ENCODE measurements at places on chromosomes 13 and 19. TPM values are rescaled to one million over a fixed set of nuclear protein-coding genes. Genes with fewer than 3 reads are reported as not detected.

- no peaks in the 10 kb centered on the region for H3K36me3 ChIP-seq
- H3K4me1 ChIP-seq, result peaks cover 6% of the 10 kb centered on the region
- DNase-seq, result peak; percentile 33
- no peak overlapping the region for H3K4me3 ChIP-seq
Observed at GRCh38 chr19:1767464-1767933, 14.2 kb downstream of the ONECUT3 start.

The ATP1A3 gene
- not detected for total RNA-seq

DNA sequence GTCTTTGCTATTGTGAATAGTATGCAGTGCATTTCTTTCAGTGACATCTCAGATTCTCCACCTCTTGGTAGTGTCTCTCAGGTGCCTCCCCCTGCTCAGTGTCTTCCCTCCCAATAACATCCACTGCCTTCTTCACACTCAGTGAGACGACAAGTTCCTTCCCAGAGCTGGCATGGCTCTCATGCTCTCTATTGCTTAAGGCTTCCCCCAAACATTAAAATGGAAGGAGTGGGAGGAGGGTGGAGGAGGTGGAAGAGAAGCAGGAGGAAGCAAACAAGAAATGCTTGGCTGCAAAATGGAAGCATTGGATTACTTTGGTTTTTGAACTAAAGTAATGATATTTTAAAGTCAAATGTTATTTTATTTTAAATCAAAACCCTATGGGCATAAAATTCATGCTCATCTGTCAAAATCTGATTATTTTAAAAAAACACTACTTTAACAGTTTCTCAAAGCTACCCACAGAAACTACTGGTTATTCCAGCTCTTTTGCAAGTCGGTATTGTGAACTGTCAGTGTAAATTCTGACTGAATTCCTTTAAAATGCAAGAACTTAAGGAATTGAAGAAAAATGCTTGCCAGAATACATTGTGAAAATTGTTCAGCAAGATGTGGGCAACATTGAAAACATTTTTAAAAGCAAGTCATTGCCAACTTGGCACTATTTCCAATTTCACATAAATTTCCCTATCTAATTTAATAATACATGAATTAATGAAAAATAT, 727.6 kb upstream of the ARGLU1 start:
- H3K27me3 ChIP-seq, result no peaks in the 10 kb centered on the region
- no peak for DNase-seq
- no peaks in the 10 kb centered on the region for H3K36me3 ChIP-seq
- no peak overlapping the region for H3K27ac ChIP-seq
- H3K4me3 ChIP-seq, result no peak overlapping the region

DNA sequence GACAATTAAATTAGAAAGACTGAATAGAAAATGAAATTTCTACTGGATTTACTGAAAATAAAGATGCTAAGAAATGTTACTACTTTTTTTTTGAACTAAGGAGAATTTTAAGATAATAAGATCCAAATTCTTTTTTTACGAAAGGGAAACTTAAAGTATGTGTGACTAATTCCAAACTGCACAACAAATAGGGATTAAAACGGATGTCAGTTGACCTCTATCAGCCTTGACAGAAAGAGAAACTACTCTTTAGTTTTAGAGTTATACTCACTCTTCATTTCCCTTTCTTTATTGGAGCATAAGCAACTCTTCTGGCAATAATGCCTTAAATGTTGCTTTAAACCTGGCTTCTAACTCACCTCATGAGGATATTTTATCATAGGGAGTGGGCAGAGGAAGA, 273.8 kb downstream of the SLITRK6 start:
- no peaks in the 10 kb centered on the region for H3K27me3 ChIP-seq
- no peak overlapping the region for H3K4me3 ChIP-seq
- H3K27ac ChIP-seq, result no peak overlapping the region
- H3K36me3 ChIP-seq, result no peaks in the 10 kb centered on the region

The TNFSF9 gene
- 0.66 TPM for total RNA-seq

The MBD3L2 gene
- not detected for total RNA-seq

The SLC25A42 gene
- 25.5 TPM for total RNA-seq

GRCh38 chr13:112885782-112886268, 83.2 kb upstream of the MCF2L start:
- DNase-seq, result peak; percentile 56
- no peaks in the 10 kb centered on the region for H3K36me3 ChIP-seq
- H3K27me3 ChIP-seq, result no peaks in the 10 kb centered on the region

DNA sequence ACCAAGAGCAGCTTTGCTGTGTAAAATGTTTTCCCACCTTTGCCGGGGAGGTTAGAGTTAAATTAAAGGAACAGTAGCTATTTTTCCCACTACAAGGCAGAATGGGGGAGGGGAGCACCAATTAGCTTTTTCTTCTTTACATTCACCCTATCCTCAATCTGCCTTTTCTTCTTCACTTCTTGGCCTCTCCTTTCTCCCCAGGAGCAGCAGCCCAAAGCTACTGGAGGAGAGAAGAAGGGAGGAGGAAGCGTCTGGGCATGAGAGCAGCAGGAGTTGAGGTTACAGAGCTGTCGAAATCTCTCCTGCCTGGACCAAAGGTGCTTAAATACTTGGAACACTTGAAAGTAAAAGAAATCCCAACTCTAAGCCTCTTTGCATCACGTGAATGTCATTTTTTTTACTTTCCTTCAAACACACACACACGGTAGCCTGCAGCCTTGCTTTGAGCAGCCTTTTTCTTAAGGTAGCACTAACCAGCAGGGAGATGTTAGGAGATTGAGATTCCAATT, 39.0 kb upstream of the WASF3 start:
- no peak for DNase-seq
- H3K27ac ChIP-seq, result no peak overlapping the region
- no peak overlapping the region for H3K4me3 ChIP-seq
- H3K27me3 ChIP-seq, result no peaks in the 10 kb centered on the region
- H3K4me1 ChIP-seq, result no peaks in the 10 kb centered on the region
- H3K36me3 ChIP-seq, result no peaks in the 10 kb centered on the region

The PLA2G4C gene
- 4.6 TPM for total RNA-seq

DNA sequence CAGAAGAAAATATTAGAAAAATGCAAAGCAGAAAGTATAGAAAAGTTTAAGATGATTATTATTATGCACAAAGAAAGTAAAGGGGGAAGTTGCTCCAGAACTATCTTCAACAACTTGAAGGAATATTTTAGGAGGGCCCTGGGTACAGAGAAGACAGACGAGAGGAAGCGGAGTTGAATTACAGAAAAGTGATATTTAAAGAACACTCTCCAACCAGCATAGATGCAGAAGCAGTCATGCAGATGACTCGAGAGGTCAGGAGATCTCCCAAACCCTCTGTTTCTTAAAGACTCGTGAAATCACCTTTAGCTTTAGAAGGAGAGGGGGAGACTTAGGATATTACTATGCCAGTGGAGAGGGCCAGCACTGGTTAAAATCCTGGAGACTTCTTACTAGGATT, 8.5 kb upstream of the SHISA2 start:
- H3K4me3 ChIP-seq, result no peak overlapping the region
- no peak for DNase-seq
- H3K4me1 ChIP-seq, result no peaks in the 10 kb centered on the region
- no peak overlapping the region for H3K27ac ChIP-seq
- H3K36me3 ChIP-seq, result no peaks in the 10 kb centered on the region

The ODAD3 gene
- not detected for total RNA-seq

The GPR12 gene
- total RNA-seq, result 0.63 TPM

GRCh38 chr13:50283017-50283416, 267.8 kb downstream of the KCNRG start:
- no peaks in the 10 kb centered on the region for H3K36me3 ChIP-seq
- H3K27ac ChIP-seq, result no peak overlapping the region
- H3K27me3 ChIP-seq, result no peaks in the 10 kb centered on the region
- H3K4me1 ChIP-seq, result no peaks in the 10 kb centered on the region

DNA sequence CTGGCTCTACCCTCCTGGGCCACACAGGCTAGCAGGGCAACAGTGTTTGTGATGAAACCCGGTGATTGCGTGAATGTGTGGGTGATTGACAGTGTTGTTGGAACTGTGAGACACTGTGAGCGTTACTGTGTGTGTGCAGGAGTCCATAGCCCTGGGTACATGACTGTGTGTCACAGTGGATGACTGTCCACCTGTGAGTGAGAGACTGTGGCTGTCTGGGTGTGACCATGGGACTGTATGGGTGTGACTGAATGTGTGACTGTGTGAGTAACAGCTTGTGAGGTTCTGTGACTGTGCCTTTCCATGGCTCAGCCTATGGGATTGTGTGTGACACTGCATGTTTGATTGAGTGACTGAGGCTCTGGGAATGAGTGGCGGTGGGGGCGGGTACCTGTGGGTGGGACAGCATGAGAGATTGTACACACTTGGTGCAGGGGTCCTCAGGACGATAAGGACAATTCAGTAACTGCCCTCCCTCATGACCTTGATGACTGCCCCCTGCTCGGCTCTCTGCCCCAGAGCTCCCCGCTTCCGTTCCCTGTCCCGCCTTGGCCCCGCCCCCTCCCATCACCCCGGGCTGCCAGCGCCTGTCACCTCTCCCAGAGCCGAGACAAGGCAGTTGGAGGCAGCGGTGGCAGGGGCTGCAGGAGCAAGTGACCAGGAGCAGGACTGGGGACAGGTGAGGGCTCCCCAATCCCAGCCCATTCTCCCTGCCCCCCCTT, at the start of gene GIPR:
Gene GIPR (plus strand): TSS at position 602 of the 722 bp plus-strand sequence. CDS start 1,300 bp downstream, outside the sequence.
- no peaks in the 10 kb centered on the region for H3K36me3 ChIP-seq
- no peak within 1 kb of the TSS for H3K27ac ChIP-seq
- no peak for DNase-seq
- peaks cover 35% of the 10 kb centered on the region for H3K4me1 ChIP-seq
- peaks cover 8% of the 10 kb centered on the region for H3K27me3 ChIP-seq
- peak within 1 kb of the TSS; percentile 24 for H3K4me3 ChIP-seq

DNA sequence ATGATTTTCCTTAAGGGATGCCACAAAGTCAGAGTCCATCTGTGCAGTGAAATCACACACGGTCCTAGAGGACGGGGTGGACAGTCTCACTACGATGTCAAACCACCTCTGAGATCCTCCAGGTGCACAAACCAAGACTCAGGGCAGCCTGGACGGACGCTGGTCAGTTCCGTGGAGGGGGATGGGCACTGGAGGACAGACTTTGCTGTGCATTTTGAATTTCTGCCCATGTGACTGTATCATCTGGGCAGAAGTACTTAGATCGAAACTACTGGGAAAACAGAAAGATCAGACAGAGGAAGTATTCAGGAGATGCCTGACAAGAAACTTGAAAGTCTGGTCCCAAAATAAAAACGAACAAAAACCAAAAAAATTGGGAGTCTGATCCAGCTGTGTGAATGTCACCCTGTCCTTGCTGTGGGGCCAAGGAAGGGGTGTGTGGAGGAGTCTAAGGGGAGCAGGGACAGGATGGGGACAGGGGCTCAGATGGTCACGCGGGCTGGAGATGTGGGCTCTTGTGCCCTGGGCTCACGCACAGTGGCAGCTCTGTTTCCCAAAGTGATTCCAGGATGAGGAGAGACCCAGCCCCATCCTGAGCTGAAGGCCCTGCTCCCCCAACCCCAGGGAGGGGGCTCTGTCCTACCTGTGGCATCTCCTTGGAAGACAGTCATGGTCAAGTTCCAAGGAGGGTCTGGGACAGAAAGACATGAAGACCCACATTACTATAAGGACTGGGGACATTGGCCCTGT, 1.5 kb downstream of the SIGLEC8 start:
- H3K4me1 ChIP-seq, result no peaks in the 10 kb centered on the region
- H3K36me3 ChIP-seq, result no peaks in the 10 kb centered on the region
- no peaks in the 10 kb centered on the region for H3K27me3 ChIP-seq
- no peak overlapping the region for H3K4me3 ChIP-seq
- H3K27ac ChIP-seq, result peak overlapping the region; percentile 50

DNA sequence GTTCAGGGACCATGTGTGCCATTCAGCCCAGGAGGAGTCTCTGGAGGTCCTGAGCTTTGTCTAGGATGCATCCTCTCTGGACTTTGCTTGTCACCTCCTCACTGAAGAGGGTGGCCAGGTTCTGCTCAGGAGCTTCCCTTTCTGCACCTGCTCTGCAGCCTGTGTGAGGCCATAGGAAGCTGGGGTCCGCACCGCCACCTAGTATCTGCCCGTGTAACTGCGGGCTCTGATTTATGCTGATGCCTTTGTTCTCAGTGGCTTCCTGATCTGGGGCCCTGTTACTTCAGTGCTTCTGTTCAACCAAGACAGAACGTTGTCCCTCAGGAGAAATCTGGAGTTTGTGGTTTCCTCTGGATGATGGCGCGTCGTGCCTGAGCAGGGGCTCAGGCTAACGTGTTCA, 15.5 kb downstream of the ZNF610 start:
- no peak overlapping the region for H3K27ac ChIP-seq
- H3K4me1 ChIP-seq, result no peaks in the 10 kb centered on the region
- peaks cover 100% of the 10 kb centered on the region for H3K36me3 ChIP-seq
- DNase-seq, result no peak

The ZNF66 gene
- 4.2 TPM for total RNA-seq

DNA sequence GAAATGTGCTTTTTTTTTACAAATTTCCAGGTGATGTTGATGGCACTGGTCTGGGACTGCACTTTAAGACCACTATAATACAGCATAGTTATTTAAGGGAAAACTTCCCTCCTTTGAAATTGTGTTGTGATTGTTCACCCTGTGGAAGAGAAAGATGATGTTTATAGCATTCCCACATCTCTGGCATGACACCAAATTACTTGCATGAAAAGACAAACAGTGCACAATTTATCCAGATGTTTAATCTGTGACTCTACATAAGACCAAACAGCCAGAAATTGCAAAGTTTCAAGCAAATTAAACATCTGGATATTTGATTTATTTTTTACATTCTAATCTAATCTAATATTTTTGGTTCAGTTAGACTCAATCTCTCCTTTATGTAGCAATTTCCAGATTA, 51.6 kb downstream of the UFM1 start:
- H3K27ac ChIP-seq, result no peak overlapping the region
- H3K27me3 ChIP-seq, result no peaks in the 10 kb centered on the region
- DNase-seq, result no peak
- H3K4me1 ChIP-seq, result peaks cover 8% of the 10 kb centered on the region
- no peak overlapping the region for H3K4me3 ChIP-seq

The CKM gene
- 1.3 TPM for total RNA-seq

DNA sequence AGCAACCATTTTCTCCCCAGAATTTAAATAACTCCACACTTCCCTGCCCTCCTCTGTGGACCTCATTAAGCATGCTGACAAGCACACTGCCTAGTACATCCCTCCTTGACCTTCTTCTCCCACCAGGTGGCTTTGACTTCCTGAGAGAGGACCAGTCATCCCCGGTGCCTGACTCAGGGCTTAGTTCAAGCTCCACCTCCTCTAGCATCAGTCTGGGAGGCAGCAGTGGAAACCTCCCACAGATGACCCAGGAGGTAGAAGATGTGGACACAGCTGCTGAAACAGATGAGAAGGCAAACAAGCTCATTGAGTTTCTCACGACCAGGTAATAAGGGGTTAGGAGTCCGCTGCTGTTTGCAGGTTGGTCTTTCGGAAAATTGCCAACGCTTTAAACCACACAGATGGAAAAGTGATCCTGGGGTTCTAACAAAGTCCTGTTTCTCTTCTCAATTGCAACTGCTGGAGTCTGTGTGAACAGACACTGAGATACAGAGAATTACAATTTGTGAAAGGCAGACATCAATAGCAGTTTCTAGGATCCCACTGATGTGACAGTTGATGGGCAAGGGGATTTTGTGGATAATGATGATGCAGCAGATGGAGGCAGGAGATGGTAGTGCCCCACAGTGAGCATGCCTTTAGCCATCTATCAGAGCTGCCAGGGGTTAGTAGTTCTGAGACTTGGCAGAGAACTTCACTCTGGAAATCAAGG, 86.7 kb downstream of the ZAR1L start:
- no peak for DNase-seq
- no peaks in the 10 kb centered on the region for H3K36me3 ChIP-seq

The GJB6 gene
- total RNA-seq, result not detected

GRCh38 chr19:1146412-1146699, 27.7 kb downstream of the SBNO2 start:
- H3K27ac ChIP-seq, result no peak overlapping the region
- no peak overlapping the region for H3K4me3 ChIP-seq
- H3K4me1 ChIP-seq, result no peaks in the 10 kb centered on the region
- H3K36me3 ChIP-seq, result no peaks in the 10 kb centered on the region
- no peaks in the 10 kb centered on the region for H3K27me3 ChIP-seq

The GNG8 gene
- not detected for total RNA-seq

Measured in tibial nerve (tissue), 4 donors.